ENCODE measurements at places on chromosomes 11 and 22.

GRCh38 chr11:129643031-129643721, 172.5 kb upstream of the TMEM45B start:
- DNase-seq, result no peak

DNA sequence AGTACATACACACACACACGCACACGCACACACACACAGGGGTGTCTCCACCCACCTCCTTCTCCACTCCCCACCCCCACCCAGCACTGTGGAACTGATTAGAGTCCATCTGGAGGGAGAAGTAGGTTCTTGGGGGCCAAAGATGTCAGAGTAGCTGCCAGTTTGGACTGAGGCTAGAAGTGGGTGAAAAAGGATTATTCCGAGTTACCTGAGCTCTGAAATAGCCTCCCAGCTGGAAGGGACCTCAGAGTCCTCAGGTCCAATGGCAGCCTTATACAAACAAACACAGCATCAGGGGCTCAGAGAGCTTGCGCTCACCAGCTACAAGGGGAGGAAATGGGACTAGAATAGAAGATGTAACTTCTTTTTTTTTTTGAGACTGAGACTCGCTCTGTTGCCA, 20.8 kb downstream of the IL10RA start:
- no peak for DNase-seq

DNA sequence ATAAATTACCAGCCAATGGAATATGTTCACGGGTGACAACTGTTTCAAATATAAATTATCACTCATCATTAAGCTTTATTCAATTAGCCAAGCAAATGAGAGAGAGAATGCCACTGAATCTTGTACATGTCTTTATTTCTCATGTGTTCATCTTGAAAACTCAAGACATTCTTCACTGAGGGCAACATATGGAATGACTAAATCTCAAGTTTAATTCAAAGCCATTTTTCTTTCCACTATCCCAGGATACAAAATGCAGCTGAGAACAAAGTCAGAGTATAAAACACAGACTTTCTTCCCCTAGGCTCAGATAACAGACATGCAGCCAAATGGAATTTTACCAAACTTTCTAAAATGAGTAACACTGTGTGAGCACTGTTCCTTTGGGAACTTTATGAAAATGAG, 12.1 kb upstream of the BBOX1 start:
- DNase-seq, result no peak

- no peak for DNase-seq
Observed at GRCh38 chr11:35005141-35005780, 88.8 kb downstream of the PDHX start.

DNA sequence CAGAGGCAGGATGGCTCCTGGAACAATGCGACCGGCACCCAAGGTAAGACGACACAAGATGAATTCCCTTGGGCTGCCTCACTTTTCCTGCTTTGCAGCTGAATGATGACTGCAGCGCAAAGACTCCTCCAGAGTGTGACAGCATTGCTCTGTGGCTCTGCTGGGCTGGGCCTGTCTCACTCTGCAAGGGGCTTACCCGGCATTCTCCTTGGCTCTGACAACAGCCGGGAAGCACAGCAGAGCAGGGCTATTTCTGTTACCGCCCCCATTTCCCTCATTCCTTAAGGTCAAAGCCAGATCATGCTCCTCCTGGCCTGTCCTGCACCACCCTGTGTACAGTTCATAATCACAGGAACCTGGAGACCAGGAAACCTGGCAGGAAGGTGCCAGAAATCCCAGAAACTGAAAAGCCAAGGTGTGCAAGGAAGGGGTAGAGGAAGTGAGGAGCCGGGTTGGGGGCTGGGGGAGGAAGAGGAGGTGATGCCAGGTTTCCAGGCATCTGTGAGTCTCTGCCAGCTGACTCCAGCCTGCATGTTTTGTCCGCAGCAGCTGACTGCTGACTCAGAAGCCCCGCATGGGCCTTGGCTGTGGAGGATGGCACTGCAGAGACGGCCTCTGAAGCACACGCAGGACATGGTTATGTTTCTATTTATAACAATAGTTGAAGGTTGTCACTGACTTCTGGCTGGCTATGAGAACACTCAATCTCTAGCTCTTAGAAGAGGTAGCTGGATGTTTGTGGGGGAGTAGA, 113.6 kb downstream of the MICAL3 start:
- DNase-seq, result no peak

DNA sequence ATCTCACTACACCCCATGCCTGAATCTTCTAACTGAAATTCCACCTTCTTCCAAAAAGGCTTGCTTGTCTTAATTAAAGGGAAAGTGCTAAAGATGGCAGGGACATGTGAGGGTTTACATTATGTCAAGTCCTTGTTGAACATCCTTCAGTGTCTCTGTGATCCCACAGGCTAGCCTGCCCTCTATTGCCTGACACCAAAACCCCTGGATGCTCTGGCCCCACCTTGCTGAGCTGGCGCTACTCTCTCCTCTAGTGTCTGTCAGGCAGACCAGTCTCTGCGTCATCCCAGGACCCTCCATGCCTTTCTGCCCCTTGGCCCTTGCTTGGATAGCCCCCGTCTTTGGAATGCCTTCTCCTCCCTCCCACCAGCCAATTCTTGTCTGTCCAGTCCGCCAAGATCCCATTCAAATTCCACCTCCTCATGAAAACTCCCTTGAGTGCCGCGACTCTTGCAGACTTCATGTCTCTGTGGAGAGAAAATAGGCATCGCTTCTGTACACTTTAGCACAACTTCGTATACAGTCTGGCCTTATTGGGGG, 69.3 kb downstream of the PKNOX2 start:
- no peak for DNase-seq

DNA sequence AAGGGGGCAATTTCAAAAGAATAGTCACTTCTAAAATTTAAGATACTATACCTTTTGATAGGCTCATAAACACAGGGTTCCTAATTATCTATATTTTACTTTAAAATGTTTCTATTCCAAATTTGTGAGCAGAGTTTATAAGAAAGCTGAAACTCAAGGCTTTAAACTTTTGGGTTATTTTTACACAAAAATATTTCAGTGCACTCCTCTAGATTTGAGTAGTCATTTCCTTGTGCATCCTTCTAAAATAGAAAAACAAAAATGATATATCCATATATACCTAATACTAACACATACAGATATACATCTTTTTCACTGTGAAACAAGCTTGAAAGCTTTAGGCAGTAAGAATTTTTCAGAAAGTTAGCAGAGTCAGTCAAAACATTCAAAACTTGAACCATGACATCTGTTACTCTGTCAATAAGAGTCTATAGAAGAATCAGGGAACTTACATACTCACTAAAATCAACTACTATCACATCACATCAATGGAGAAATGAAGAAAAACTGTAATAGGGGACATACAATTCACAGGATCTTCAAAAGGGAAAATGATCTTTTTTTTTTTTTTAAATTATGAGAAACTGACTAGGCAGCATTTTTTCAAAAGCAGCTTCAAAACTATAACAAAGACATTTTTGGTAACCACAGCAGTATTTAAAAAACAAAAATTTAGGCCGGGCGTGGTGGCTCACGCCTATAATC, 5.1 kb downstream of the PHF21A start:
- DNase-seq, result no peak

GRCh38 chr11:12800032-12800671, 125.9 kb downstream of the TEAD1 start:
- no peak for DNase-seq

- DNase-seq, result no peak
Observed at GRCh38 chr11:6191742-6192141, 7.3 kb upstream of the OR52W1 start.

DNA sequence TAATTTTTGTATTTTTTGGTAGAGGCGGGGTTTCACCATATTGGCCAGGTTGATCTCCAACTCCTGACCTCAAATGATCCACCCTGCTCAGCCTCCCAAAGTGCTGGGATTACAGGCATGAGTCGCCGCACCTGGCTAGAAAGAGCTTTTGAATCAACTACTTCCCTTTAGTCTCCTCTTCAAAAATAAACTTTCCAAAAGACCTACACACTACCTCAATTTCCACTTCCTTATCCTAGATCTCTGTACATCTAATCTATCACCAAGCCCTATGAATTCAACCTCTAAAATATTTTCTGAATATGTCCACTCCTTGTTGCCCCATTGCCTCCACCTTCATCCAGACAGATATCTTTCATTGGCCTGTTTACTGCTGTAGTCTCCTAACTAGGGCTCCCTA, 13.1 kb upstream of the DDX6 start:
- DNase-seq, result no peak

DNA sequence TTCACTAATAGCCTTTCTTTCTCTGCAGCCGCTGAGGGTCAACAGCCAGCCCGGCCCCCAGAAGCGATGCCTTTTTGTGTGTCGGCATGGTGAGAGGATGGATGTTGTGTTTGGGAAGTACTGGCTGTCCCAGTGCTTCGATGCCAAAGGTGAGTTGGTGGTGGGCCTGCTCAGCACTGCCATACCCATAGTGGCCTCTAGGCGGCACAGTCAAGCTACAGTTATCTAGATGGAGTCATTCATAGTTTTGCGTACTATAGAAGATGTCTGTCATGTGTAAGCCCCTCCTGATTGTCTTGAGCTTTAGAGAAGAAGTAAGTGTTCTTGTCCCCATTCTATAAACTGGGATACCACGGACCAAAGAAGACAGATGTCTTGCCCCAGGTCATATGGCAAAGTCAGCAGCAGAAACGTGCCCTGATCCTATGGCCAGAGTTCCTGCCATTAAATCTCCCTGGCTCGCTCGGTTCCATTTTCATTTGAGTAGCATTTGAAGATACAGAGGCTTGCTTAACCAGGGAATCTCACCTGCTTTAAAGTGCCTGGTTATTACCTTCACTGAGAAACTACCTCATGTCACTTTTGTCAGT, 42.1 kb upstream of the CRTAM start:
- peak; percentile 9 for DNase-seq

DNA sequence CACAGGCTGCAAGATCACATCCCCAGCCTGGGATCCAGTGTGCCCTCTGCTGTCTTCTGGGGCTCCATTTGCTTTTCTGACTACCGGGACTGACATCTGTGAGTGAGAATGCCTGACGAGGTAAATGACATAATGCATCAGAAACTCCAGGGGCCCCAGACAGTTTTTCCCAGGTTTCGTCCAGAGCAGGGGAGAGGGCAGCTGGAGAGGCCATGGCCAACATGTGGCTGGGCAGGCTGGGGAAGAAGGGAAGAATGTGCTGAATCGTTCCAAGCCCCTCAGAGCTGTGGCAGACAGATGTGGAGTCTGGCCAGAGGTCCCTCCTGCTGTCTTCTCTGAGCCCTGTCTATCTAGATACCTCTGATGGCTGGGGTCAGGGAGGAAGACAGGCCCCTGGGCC, 163.9 kb downstream of the TRIM29 start:
- no peak for DNase-seq
